Activated CD8-positive, alpha-beta T cell treated with anti-CD3 and anti-CD28 coated beads for 36 hours (primary cell): ENCODE measurements at places on chromosomes 1 and 21. TPM values are rescaled to one million over a fixed set of nuclear protein-coding genes. Genes with fewer than 3 reads are reported as not detected.

The C4BPA gene
- total RNA-seq, result not detected

The PSEN2 gene
- total RNA-seq, result 6.2 TPM

The ST6GALNAC5 gene
- not detected for total RNA-seq

The NFASC gene
- not detected for total RNA-seq

- peaks cover 48% of the 10 kb centered on the region for H3K4me1 ChIP-seq
- DNase-seq, result peak; percentile 62
- peak overlapping the region; percentile 93 for H3K27ac ChIP-seq
- no peaks in the 10 kb centered on the region for H3K27me3 ChIP-seq
- H3K4me3 ChIP-seq, result peak overlapping the region; percentile 36
- peaks cover 6% of the 10 kb centered on the region for H3K36me3 ChIP-seq
Measured at GRCh38 chr1:89780721-89781120, 40.1 kb upstream of the LRRC8D start.

- no peaks in the 10 kb centered on the region for H3K4me1 ChIP-seq
- peaks cover 6% of the 10 kb centered on the region for H3K27me3 ChIP-seq
- H3K36me3 ChIP-seq, result no peaks in the 10 kb centered on the region
Measured at GRCh38 chr1:166189126-166189525, 22.3 kb upstream of the FAM78B start.

GRCh38 chr21:27569091-27569490, 602.2 kb upstream of the ADAMTS5 start:
- H3K4me3 ChIP-seq, result no peak overlapping the region
- no peaks in the 10 kb centered on the region for H3K4me1 ChIP-seq
- no peaks in the 10 kb centered on the region for H3K36me3 ChIP-seq
- no peak for DNase-seq
- no peak overlapping the region for H3K27ac ChIP-seq

DNA sequence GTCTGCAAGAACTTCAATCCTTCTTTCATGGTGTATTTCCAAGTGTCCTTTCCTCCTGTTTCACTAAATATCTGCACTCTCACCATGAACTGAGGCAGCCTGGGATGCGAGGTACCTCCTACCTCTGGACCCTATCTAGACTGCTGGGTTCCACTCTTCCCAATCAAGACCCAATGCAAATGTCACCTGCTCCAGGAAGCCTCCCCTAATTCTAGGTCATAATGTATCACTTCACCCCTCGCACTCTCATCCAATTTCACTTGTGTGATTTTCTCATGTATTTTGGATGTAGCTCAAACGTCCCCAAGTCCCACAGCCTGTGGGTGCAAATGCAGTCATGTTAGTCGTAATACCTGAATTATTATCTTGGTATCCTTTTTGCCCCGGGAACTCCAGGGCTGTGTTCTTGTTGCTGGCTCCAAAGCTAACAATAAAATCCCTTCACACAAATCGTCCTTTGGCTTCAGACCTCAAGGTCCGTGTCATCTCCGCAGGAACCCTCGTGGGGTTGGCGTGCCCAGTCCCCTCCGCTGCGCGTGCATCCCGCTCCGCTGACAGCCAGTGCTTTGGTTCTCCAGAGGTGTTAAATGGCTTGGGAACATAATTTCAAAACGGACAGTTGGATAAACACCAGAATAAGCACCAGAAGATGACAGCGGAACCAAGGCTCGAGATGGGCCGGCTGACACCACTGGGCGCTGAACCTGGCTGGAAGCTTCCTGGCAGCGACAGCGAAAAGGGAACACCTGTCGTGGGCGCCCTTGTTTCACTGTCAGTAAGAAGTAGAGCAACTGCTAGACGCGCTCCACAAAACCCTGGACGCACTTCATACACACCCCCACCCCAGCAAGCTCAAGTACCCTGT, 1.0 kb upstream of the BACH1 start:
- H3K4me3 ChIP-seq, result peak overlapping the region; percentile 59
- peaks cover 65% of the 10 kb centered on the region for H3K4me1 ChIP-seq
- H3K36me3 ChIP-seq, result peaks cover 19% of the 10 kb centered on the region
- no peak for DNase-seq

DNA sequence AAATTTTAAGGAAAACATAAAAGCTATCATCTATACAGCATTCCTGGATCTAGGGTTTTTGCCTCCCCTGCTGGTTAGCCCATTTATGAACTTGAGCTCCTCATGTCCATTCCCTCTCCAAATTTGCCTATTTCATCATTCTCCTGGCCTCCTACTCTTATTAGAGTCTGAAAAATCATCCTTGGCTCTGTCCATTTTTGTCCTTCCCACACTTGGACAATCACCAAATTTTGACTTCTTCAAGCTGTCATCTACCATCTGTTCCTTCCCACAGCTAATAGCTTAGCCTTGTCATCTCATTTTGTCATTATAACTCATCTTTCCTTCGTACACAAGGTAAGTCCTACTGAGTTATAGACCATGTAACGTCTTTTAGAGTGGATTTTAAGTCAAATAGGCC, 2.2 kb upstream of the HENMT1 start:
- H3K4me3 ChIP-seq, result peak overlapping the region; percentile 82
- H3K27me3 ChIP-seq, result no peaks in the 10 kb centered on the region
- H3K27ac ChIP-seq, result peak overlapping the region; percentile 48
- H3K36me3 ChIP-seq, result peaks cover 2% of the 10 kb centered on the region

DNA sequence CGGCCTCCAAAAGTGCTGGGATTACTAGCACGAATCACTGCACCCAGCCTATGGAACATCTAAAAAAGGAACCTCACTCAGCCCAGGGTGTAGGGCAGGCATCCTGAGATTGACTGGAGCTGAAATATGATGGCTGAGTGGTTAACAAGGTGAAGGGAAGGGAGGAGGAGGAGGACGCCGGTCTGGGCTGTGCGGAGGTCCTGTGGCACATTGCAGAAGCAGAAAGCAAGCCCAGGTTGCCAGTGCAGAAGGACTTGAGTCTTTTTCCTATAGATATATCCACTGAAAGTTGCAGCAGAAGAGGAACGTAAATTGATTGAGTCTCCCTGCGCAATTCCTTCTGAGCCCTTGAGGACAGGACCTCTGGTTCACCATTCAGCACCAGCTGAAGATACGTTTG, 1.5 kb upstream of the KIF17 start:
- DNase-seq, result no peak
- H3K27me3 ChIP-seq, result peaks cover 28% of the 10 kb centered on the region
- H3K4me1 ChIP-seq, result no peaks in the 10 kb centered on the region
- no peaks in the 10 kb centered on the region for H3K36me3 ChIP-seq
- no peak overlapping the region for H3K4me3 ChIP-seq

DNA sequence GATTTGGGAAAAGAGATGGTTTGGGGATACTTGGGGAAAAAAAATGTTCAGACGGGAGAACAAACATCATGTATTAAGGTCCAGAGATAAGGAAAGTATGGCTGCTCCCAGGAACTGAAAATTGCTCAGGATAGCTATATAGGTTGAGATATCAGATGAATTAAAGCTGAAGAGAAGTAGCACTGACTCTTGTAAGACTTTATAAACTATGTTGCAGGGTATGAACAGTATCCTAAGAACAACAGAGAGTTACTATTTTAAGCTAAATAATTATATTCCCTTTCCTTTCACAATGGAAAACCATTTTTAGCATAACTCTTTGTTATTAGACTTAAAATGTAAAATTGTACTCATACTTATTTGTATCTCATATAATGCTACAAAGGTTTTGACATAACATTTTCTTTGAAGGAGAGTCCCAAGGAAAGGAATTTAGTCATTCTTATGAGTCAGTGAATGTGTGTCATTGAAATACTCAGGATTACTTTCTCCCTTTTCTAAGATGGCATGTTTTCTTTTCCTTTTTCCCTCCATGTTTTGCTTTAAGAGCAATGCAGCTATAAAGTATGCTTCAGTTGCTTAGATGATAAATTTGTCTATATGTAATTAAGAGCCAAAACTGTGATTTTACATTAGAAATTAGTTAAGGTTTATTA, 139.4 kb upstream of the KIAA1614 start:
- DNase-seq, result no peak
- no peaks in the 10 kb centered on the region for H3K27me3 ChIP-seq
- H3K4me3 ChIP-seq, result no peak overlapping the region
- peaks cover 6% of the 10 kb centered on the region for H3K36me3 ChIP-seq

DNA sequence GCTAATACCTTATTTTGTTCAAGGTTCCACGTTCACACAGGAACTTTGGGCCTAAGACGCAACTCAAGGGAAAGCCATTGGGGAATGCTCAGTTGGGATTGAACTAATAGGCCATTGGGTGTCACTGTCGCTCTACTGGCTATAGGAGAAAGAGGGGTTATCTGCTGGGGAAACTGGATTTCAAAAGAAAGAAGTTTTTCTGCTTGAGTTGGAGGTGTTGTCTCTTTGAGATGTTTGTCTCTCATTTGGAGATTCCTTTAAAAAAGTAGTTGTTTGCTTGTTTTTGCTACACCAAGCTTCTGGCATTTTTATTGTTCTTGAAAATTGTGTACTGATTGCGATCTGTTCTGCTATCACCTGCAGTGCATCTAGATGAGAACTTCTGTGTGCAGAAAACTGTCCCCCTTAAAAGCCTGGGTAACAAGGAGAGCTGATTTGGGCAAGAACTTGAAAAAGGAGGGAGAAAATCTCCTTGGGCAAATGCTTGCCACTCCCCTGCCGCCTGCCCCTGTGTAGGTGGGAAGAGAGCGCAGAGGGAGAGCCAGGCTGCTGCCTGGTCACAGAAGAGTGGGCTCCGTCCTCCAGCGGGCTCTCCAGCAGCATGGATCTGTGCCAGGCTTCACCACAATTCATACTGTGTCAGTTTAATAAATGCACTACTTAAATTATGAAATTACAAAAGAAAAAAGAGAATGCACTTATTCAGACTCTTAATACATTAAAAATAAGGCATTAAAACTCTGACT, 39.9 kb downstream of the PEX14 start:
- no peaks in the 10 kb centered on the region for H3K27me3 ChIP-seq
- H3K27ac ChIP-seq, result peak overlapping the region; percentile 6
- peaks cover 75% of the 10 kb centered on the region for H3K4me1 ChIP-seq
- H3K4me3 ChIP-seq, result no peak overlapping the region
- peaks cover 1% of the 10 kb centered on the region for H3K36me3 ChIP-seq
- no peak for DNase-seq

DNA sequence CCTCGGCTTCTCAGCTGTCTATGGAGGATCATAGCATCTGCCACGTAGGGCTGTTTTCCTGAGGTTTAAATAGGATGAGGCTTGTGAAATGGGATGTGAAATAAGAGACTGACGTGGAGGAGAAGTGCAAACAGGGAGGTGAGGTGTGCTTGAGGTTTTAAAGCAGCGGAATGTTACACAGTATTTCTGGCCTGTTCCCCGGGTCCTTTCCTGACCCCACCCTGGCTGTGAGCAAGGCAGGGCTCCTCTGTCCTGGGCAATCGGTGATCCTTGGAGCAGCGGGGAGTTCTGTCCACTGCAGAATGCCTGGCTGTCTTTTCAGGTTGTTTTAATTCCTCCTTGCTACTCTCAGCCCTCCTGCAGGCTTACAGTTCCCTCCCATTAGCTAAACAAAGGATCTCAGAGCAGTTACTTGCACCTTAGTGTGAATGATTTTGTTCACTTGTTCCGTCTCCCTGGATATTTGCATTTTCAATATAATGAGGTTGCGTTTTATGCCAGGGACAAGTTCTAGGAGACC, 38.6 kb downstream of the LHX4 start:
- no peaks in the 10 kb centered on the region for H3K27me3 ChIP-seq
- no peak overlapping the region for H3K27ac ChIP-seq
- DNase-seq, result no peak
- no peaks in the 10 kb centered on the region for H3K36me3 ChIP-seq
- H3K4me3 ChIP-seq, result no peak overlapping the region
